ENCODE measurements at places on chromosomes 1 and 21. TPM values are rescaled to one million over a fixed set of nuclear protein-coding genes. Genes with fewer than 3 reads are reported as not detected.

Gene RNU1-2
- total RNA-seq = under 0.01 TPM

Gene RNU1-3
- total RNA-seq = under 0.01 TPM

Gene JAM2
- 4.9 TPM for total RNA-seq

DNA sequence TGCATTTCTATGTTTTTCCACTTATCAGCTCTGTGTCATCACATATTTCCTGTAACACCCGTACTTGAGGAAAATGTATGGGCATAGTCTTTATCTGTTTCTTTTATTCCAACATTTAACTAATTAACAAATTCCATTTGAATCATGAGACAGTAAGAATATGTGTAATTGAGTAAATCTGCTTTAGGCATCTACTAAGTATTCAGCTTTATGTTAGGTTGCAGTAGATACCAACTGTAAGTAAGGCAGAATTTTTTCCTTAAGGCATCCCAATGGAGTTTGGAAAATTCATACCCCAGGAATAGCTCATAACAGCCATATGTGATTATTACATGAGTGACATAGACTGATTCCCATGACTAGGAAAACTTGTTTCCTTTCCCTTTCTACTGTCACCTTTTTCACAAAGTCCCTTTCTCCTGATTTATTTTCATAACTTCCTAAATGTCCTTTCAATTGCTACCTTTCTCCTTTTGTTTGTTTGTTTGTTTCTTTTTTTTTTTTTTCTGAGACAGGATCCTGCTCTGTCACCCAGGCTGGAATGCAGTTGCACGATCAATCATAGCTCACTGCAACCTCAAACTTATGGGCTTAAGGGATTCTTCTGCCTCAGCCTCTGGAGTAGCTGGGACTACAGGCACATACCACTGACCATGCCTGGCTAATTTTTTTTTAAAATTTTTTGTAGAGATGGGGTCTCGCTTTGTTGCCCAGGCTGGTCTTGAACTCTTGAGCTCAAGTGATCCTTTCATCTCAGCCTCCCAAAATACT, 59.8 kb upstream of the CACYBP start:
- peaks cover 17% of the 10 kb centered on the region for H3K4me1 ChIP-seq
- H3K36me3 ChIP-seq = 0 out of 2 replicates have a peak, but pooled peaks cover 5% of the 10 kb centered on the region
- H3K4me3 ChIP-seq = no peak overlapping the region
- DNase-seq = no peak
- H3K27ac ChIP-seq = peak overlapping the region; percentile 35

All from GM23338 (cell line).